Activated naive CD4-positive, alpha-beta T cell (primary cell): ENCODE measurements at places on chromosomes 12 and 14.

DNA sequence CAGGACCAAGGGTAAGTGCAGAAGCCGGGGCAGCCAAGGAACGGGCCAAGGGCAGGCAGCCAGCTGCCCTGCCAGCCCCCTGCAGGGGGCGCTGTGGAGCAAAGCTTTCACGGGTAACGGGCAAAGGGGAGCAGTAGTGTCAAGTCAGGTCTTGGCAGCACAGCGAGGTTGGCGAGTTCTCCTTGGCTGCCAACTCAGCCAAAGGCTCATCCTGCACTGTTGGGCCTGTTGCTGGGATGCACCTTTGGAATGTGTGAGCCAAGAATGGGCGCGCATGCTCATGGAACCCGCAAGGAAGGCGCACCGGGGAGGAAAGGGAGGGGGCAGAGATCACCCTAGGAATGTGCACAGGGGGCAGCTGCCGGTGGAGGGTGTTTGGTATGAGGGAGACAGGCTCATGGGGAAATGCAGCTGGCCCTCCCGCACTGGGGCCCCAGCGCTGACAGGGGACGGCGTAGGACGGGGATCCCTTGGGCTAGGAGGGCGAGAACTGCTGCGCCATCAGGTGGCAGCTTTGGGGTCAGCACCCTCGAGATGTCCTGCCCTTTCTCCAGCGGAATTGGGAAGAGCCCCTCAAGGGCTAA lies 138.0 kb downstream of the ASCL4 start:
- peak; percentile 34 for DNase-seq

DNA sequence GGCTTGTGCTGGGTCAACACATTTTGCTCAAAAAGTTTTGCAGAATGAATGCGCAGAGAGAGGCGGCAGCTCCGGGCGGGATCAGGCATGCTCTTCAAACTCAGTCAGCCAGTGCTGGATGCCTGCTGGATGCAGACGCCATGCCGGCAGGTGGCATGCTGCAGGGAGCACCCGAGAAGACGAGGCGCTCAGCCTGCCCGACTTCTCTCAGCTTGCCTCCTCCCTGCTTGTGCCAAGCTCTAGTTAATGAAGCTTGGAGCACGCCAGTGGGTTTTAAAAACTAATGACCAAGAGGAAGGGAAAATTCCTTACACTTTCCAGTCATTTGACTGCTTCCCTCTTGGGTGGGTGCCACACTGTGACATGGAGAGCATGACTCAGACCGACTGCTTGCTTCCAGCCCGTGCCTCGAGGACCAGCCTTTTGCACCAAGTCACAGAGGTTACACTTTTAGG lies 39.8 kb downstream of the SLC24A4 start:
- no peak for DNase-seq

DNA sequence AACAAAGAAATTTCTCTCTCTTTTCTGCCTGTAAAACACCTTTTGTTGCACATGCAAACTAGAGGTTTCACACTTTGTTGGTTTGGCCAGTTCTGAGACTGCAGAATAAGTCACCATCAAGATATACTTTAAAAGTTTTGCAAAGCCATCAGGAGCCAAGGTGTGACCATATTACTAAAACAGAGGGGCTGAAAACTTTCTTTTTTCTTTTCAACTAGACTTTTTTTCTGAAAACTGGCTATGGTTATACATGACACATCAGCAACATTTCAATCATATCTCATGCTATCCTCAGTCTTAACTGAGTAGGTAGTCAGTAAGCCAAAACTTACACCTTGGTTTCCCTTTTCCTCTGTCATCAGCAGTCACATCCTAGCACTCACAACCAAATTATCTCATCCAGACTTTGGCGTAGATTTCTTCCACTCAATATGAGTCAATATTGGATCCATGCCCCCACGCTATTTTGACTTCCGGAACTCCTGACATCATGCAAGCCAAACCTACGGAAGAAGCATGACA lies 4.1 kb upstream of the IFNG start:
- DNase-seq: no peak

DNA sequence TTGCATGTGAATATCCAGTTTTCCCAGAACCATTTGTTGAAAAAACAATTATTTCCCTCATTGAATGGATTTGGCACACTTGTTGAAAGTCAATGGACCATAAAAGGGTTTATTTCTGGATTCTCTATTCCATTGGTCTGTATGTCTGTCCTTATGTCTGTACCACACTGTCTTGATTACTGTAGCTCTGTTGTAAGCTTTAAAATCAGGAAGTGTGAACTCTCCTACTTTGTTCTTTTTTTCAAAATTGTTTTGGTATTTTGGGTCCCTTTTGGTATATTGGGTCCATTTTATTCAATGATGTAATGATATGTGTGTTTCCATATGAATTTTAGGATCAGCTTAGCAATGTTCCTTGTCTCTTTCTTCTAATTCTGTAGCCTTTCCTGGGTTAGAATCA lies 64.8 kb downstream of the PPP2R5C start:
- DNase-seq: no peak

GRCh38 chr12:2586156-2587038 lies 208.4 kb upstream of the FKBP4 start:
- no peak for DNase-seq

GRCh38 chr14:101088395-101088667 lies 184.8 kb upstream of the RTL1 start:
- DNase-seq: no peak

DNA sequence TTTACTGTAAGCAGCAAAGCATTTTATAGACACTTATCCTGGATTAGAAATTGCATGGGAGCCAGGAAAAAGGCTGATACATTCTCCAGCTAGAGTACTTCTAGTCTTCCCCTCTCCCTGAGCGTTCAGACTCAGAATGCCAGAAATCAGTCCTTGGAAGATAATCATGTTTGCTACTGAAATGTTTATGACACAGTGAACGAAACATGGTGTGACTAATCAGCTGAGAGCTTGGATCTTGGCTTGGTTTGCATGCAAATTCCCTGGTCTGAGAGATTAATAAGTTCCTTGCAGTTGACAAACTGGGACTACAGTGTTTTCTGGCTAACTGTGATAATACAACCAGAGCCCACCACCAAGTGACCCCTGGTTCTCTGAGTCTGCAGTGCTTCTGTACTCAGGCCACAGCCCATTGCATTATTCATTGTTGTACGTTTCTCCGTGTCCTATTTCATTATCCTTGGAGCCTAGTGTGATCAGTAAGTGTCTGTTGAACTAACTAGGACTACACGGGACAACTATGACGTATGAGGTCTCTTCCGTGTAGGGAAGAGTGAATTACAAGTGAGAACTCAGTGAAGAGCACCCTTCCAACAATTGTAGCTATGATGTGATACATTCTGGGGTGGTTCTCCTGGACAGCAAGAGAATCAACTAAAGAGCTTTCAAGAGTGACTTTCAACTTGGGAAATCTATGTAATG lies 34.6 kb upstream of the EVL start:
- DNase-seq: no peak

- no peak for DNase-seq
Observed at GRCh38 chr14:104972301-104973134, 5.7 kb downstream of the AHNAK2 start.

GRCh38 chr12:126784328-126784921 lies 1482.5 kb upstream of the TMEM132C start:
- DNase-seq: no peak

- DNase-seq: no peak
Observed at GRCh38 chr14:102230481-102231210, 74.3 kb downstream of the MOK start.

GRCh38 chr12:111330800-111331752 lies 37.8 kb downstream of the PHETA1 start:
- no peak for DNase-seq

- no peak for DNase-seq
Observed at GRCh38 chr12:9808504-9808903, 18.8 kb upstream of the KLRF1 start.

DNA sequence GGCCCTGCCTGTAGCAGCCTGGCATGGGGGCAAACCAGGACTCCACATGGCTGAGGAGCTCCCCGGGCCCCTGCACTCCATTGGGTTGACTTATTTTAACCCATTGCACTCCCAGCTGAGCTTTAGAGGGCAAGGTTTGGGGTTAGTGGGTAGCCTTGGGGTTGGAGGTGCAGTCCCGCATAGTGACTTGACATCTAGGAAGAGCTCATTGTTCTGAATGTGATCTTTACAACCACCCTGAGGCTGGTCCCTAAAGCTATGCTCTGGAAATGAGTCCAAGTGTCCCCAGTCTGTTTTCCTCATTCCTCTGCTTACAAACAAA lies 36.4 kb downstream of the NFKBIA start:
- no peak for DNase-seq

DNA sequence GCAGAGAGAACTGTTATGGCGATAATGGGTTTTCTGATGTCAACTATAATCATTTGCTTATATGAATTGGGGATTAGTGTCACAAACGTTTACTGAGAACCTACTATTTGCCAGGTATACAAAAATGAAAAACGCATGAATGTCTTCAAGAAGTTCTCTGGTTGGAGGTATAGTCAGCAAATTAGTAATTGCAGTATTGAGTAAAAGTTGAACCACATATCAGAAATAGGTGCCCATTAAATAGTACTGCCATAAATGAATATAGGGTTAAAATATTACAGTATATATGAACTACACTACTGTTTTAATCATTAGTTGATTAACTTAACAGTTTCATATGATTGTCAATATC lies 60.0 kb downstream of the PTPRB start:
- no peak for DNase-seq

- no peak for DNase-seq
Observed at GRCh38 chr12:99232324-99232723, 415.2 kb upstream of the GARIN6 start.

DNA sequence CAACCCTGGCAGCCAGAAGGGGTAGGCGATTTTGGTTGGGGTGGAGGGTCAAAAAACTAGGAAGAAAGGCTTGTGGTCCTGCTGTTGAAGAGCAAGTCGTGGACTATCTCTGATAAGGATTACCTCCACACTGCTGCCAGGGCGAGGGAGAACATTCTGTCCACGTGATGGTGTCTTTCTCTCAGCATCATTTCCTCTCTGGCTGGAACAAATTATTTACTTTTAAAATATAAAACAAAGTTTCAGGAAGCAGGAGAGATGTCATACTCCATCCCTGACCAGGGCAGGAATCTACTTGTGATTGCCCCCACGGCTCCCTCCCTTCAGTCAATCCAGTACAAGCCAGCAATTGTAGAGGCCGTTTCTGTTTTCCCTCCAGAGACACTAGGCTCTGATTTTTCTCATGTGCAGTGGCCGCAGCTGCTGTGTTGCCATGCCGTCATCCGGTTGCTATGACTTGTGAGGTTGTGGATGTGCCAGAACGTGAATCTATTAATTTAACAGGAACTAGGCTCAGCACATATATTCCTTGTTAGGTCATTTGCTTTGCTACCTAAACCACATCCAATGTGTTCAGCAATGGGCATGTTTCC lies 61.5 kb upstream of the PTGR2 start:
- no peak for DNase-seq

- DNase-seq: no peak
Observed at GRCh38 chr14:96145116-96145864, 59.3 kb upstream of the BDKRB2 start.

DNA sequence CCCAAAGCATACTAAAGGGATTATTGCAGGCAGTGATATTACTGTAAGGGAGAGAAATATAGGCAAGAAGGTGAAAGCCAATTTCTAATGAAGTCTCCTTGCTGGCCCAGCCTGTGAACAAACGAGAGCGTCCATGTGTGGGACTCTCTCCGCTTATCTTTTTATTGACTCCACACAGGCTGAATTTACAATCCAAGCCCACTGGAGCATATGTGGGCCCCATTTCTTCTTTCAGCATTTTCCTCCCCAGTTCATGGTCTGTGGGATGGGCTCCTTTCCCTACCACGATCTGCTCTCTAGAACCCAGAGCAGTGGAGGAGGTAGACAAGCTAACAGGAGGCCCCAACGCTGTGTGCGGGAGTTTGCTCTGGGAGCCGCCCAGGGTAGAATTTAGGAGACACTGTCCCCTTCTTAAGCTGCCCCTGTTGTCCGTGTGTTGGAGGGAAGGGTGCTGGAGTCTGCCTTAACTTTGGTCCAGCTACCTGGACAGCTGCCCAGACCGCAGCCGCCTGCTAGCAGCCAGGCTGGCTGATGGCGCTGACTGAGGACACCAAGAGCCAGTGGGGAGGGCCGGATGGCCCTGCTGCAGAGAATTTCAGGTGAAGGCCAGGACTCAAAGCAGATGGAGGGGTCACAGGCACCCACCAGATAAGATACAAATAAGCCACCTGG lies 3.2 kb upstream of the HOXC11 start:
- DNase-seq: no peak

DNA sequence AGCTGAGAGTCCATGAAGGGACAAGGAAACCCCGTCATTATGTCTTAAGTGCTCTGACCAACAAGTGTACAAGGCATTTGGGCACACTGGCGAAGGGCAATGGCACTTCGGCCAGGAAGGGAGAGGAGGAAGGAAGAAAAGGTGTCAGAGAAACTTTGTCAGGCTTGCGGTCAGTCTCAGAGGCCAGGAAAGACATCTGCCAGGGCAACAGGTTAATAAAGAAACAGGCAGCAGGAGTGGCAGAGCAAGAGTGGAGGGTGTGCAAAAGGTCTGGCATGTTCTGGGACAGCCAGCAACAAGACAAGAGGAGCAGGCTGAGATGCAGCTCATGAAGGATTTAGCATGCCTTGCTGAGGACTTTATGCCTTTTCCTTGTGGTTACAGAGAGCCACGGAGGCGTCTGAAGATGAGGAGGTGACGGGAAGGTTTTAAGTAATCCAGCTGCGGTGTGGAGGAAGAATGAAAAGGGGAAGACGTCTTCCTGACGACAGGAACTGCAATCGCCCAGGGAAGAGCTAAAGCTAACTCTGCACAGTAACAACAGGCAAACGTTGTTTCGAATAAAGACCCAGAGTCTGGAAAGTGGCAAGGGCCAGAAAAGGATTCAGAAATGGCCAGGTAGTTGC lies 13.1 kb downstream of the APPL2 start:
- DNase-seq: no peak

GRCh38 chr14:34580381-34580780 lies 40.9 kb upstream of the EAPP start:
- DNase-seq: no peak

- DNase-seq: no peak
Observed at GRCh38 chr14:89576145-89576927, 159.3 kb upstream of the FOXN3 start.

DNA sequence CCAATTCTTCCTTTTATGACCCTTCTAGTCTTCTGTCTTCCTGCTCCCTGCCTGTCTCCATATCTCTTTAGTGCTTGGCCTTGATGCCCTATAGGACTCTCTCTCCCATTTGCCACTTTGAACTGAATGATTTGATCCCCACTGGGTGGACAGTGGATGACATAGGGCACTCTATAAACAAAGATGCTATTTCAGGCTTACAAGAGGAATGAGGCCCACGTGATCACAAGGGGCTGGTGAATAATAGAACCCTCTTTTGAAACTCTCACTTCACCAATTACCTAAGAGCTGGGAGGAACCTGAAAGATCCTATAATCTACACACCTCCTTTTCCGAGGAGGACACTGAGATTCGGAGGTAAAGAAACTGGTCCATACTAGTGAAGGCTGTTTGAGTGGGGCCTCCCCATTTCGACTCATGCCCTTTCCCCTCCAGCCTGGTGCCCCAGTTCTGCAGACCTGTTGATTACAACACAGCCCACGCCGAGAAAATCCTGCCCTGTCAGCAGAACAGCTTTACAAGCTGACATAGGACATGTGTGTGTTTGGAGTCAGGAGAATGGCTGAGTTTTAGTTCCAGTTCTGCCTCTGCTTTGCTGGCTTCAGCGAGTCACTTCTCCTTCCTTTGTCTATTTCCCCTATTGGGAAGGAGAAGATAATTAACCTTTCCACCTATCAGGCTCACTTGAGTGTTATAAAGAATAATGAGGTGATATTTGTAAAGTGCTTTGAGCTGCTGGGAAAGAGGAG lies 400.3 kb downstream of the ZFP36L1 start:
- no peak for DNase-seq
